Aorta (tissue), 5 donors: ENCODE measurements at places on chromosomes 11 and 22.

GRCh38 chr22:38314933-38315822, 2.1 kb downstream of the CSNK1E start:
- H3K27ac ChIP-seq: peak overlapping the region; percentile 49
- no peaks in the 10 kb centered on the region for H3K4me1 ChIP-seq
- H3K27me3 ChIP-seq: no peaks in the 10 kb centered on the region
- DNase-seq: no peak

DNA sequence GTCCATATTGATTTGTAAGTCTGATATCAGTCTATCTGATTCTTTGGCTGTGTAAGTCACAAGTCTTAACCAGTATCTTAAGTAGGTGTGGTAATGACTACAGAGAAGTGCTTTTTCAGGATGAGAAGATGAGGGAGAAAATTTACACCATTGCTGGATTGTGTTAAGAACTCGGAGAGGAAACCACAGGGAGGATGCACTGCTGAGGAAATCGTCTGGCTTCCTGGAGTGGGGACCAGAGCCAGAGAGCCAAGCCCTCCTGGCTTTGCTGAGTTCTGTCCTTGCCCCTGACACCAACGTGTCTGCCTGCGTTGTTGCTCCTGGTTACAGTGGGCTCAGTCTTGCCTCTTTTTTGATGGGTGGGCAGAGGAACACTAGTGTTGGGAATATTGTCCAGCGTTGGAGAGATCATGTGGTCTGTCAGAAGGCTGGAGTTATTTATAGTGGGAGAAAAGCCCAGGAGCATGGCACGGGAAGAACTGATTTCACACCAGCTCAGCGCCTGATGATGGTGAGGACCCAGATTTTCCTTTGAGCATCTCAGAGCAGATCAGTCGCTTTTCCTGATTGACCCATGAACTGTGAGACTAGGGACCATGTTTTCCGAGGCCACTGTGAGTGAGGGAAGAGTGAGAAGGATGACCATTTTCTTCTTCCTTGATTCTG, 29.6 kb downstream of the MARK2 start:
- H3K36me3 ChIP-seq: no peaks in the 10 kb centered on the region
- no peaks in the 10 kb centered on the region for H3K4me1 ChIP-seq
- H3K27ac ChIP-seq: no peak overlapping the region
- H3K4me3 ChIP-seq: no peak overlapping the region

- no peaks in the 10 kb centered on the region for H3K4me1 ChIP-seq
- H3K4me3 ChIP-seq: no peak overlapping the region
- no peak for DNase-seq
These were observed 984.0 kb downstream of the BRD1 start for GRCh38 chr22:48843640-48844039.

GRCh38 chr11:125429174-125429707, 66.8 kb downstream of the FEZ1 start:
- no peak overlapping the region for H3K4me3 ChIP-seq
- no peaks in the 10 kb centered on the region for H3K36me3 ChIP-seq
- peak; percentile 81 for DNase-seq
- H3K4me1 ChIP-seq: no peaks in the 10 kb centered on the region
- H3K27me3 ChIP-seq: no peaks in the 10 kb centered on the region

DNA sequence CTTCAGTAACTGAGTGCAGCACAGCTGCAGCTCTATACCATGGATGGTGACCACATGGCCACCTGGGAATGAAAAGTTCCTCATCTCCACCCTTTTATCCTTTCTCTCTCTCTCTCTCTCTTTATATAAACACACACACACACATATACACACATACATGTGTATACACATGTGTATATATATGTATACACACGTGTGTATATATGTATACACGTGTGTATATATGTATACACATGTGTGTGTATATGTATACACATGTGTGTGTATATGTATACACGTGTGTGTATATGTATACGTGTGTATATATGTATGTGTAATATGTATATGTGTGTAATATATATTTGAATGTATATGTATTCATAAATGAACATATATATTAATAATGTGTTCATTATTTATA, 18.8 kb upstream of the FAR1 start:
- H3K27me3 ChIP-seq: no peaks in the 10 kb centered on the region
- no peak overlapping the region for H3K4me3 ChIP-seq
- DNase-seq: no peak
- H3K27ac ChIP-seq: no peak overlapping the region

DNA sequence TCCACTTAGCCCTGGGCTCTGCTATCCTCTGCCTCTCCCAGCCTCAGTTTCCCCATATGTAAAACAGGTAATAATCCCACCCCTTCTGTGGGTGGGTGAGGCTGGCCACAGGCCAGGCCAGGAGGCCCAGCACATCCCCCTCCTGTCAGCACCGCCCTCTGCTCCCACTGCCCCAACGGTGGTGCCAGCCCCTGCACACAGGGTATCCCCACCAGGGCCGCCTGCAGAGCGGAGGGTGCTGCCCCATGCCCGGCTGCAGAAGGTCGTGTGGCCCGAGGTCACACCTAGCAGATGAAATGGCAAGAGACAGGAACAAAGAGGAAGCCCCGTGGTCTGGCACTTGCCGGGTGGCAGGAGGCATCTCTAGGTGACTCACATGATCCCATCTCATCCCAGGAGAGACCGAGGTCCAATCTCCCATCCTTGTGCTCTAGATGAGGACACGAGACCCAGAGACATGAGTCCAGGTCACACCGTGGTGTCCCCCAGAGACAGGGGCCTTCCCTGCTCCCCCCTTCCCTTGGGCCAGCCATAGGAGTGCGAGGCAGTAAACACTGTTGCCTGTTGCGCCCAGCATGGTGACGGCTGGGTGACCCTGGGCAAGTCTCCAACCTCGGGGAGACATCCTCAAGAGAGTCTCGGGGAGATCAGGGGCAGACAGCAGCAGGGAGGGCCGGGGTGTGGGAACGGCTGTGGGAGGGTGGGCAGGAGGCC, 27.2 kb upstream of the PPARA start:
- DNase-seq: no peak
- no peaks in the 10 kb centered on the region for H3K36me3 ChIP-seq
- H3K4me3 ChIP-seq: no peak overlapping the region
- H3K4me1 ChIP-seq: no peaks in the 10 kb centered on the region
- no peaks in the 10 kb centered on the region for H3K27me3 ChIP-seq

DNA sequence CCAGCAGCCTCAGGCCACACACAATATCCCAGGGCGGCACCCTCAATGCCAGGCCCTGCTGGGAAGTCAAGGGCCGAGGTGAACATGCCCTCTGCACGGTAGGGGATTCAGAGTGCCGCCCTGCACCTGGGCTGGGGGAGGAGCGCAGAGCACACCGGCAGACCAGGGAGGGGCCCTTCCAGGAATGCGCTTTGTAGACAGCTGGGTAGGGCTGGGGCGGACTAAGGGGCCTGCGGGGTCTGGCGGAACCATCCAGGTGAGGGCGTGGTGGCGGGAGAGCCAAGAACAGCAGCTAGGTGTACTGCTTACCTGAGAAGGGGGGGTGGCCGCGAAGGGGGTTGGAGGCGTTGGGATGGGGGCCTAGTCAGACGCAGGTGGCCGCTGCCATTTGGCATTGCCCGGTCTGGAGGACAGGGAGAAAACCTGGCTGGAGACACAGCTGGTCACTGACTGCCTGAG, 26.0 kb downstream of the DUSP8 start:
- no peak overlapping the region for H3K27ac ChIP-seq
- no peak overlapping the region for H3K4me3 ChIP-seq
- H3K36me3 ChIP-seq: no peaks in the 10 kb centered on the region

GRCh38 chr22:50175191-50175461, 4.6 kb downstream of the PANX2 start:
- DNase-seq: peak; percentile 73
- H3K36me3 ChIP-seq: no peaks in the 10 kb centered on the region
- no peak overlapping the region for H3K27ac ChIP-seq
- no peak overlapping the region for H3K4me3 ChIP-seq
- no peaks in the 10 kb centered on the region for H3K4me1 ChIP-seq
- H3K27me3 ChIP-seq: no peaks in the 10 kb centered on the region

GRCh38 chr11:64232182-64232966, 2.0 kb upstream of the VEGFB start:
- no peaks in the 10 kb centered on the region for H3K4me1 ChIP-seq
- H3K4me3 ChIP-seq: no peak overlapping the region
- H3K36me3 ChIP-seq: no peaks in the 10 kb centered on the region

DNA sequence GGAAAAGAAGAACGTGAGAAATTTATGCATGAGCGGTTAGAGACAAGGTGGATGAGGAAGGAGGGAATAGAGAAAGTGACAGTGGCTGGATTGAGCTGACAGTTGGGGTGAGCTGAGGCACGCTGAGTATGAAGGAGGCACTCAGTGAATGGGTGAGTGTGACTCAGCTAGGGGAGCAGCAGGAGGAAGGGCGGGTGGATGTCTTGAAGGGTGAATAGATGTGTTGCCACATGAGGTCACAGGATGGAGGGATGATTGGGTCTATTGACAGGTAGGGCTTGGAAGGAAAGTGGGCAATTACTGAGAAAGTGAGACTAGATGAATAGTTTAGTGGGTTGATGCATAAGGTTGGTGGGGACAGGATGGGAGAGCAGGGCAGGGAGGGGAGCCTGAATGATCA, 8.0 kb downstream of the IFITM10 start:
- H3K4me3 ChIP-seq: no peak overlapping the region
- H3K27ac ChIP-seq: no peak overlapping the region
- no peaks in the 10 kb centered on the region for H3K36me3 ChIP-seq
- DNase-seq: peak; percentile 8

GRCh38 chr22:42214633-42215415, 55.6 kb downstream of the TCF20 start:
- H3K4me1 ChIP-seq: no peaks in the 10 kb centered on the region
- H3K36me3 ChIP-seq: no peaks in the 10 kb centered on the region
- DNase-seq: no peak
- H3K27me3 ChIP-seq: no peaks in the 10 kb centered on the region

GRCh38 chr22:36830601-36831000, 13.8 kb upstream of the PVALB start:
- no peaks in the 10 kb centered on the region for H3K27me3 ChIP-seq
- no peak overlapping the region for H3K27ac ChIP-seq
- H3K36me3 ChIP-seq: no peaks in the 10 kb centered on the region
- H3K4me3 ChIP-seq: no peak overlapping the region

GRCh38 chr11:112172362-112172994, 2.8 kb upstream of the BCO2 start:
- no peak overlapping the region for H3K27ac ChIP-seq
- H3K27me3 ChIP-seq: no peaks in the 10 kb centered on the region
- no peaks in the 10 kb centered on the region for H3K36me3 ChIP-seq
- no peak overlapping the region for H3K4me3 ChIP-seq

DNA sequence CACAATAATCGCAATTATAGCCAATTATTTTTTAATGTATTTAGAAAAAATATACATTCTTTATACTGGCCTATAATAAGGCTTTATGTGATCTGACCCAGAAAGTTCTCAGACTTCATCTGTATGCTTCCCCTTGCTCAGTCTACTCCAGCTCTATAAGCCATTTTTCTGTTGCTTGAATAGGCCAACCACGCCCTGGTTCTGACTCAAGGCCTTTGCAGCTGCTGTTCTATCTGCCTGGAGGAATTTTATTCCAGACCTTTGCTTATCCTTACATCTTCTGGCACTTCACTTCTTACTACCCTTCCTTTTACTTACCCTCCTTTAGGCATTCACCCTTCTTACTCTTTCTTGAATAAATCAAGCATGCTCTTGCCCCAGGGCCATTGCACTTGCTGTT, 54.9 kb upstream of the PDE3B start:
- H3K27ac ChIP-seq: no peak overlapping the region
- H3K27me3 ChIP-seq: no peaks in the 10 kb centered on the region
- DNase-seq: no peak

- no peaks in the 10 kb centered on the region for H3K27me3 ChIP-seq
- peak; percentile 82 for DNase-seq
- no peak overlapping the region for H3K27ac ChIP-seq
- no peaks in the 10 kb centered on the region for H3K4me1 ChIP-seq
These were observed 802 bp downstream of the ATG2A start for GRCh38 chr11:64916040-64916774.

GRCh38 chr11:31767685-31768084, 43.4 kb downstream of the PAX6 start:
- H3K36me3 ChIP-seq: no peaks in the 10 kb centered on the region
- H3K27ac ChIP-seq: no peak overlapping the region
- H3K4me1 ChIP-seq: no peaks in the 10 kb centered on the region
- H3K4me3 ChIP-seq: no peak overlapping the region
- no peaks in the 10 kb centered on the region for H3K27me3 ChIP-seq

DNA sequence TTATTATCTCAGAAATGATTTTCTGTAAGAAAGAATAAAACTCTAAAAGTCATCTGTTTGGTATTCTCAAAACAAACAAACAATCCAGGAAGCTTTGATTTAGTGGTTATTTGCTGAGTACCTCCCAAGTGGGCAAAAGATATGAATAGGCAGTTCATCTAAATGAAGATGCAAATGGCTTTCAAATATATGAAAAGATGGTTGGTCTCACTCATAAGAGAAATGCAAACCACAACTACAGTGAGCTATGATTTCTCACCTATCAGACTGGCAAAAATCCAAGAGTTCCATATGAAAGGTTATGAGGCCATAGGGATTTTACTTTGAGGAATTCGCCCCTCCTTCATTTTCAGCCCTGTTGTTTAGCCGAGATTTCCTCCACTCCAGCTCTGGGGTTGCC, 11.3 kb upstream of the P2RY2 start:
- H3K4me3 ChIP-seq: no peak overlapping the region
- no peak overlapping the region for H3K27ac ChIP-seq
- H3K36me3 ChIP-seq: no peaks in the 10 kb centered on the region
- no peaks in the 10 kb centered on the region for H3K4me1 ChIP-seq
- DNase-seq: no peak
- no peaks in the 10 kb centered on the region for H3K27me3 ChIP-seq

GRCh38 chr11:119320776-119321524, 4.0 kb upstream of the MCAM start:
- no peaks in the 10 kb centered on the region for H3K36me3 ChIP-seq
- H3K4me1 ChIP-seq: no peaks in the 10 kb centered on the region
- H3K27ac ChIP-seq: peak overlapping the region; percentile 79
- peak overlapping the region; percentile 16 for H3K4me3 ChIP-seq
- H3K27me3 ChIP-seq: no peaks in the 10 kb centered on the region

DNA sequence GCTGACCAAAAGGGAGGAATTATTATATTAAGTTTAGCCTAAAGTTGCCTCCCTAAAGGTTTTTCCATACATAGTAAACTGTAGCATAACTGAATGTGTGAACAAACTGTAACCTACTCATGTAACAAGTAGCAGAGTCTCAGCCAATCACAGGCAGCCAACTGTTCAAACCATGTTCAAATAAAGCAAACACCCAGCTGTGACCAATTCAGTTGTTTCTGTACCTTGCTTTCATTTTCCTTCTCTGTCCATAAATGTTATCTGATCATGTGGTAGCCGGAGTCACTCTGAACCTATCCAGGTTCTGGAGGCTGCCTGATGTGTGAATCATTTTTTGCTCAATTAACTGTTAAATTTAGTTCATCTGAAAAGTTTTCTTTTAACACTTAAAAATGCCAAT, 373.5 kb downstream of the GUCY1A2 start:
- no peaks in the 10 kb centered on the region for H3K4me1 ChIP-seq
- H3K27ac ChIP-seq: no peak overlapping the region
- H3K4me3 ChIP-seq: no peak overlapping the region
- DNase-seq: no peak

- H3K4me1 ChIP-seq: peaks cover 37% of the 10 kb centered on the region
- H3K27me3 ChIP-seq: no peaks in the 10 kb centered on the region
- no peak overlapping the region for H3K27ac ChIP-seq
- H3K36me3 ChIP-seq: peaks cover 9% of the 10 kb centered on the region
These were observed 62.4 kb downstream of the ZBTB16 start for GRCh38 chr11:114121804-114122504.

GRCh38 chr11:18309691-18310090, 12.2 kb downstream of the HPS5 start:
- no peak overlapping the region for H3K27ac ChIP-seq
- H3K4me1 ChIP-seq: peaks cover 3% of the 10 kb centered on the region
- H3K27me3 ChIP-seq: no peaks in the 10 kb centered on the region
- H3K36me3 ChIP-seq: peaks cover 3% of the 10 kb centered on the region
- DNase-seq: no peak
